ENCODE measurements at places on chromosomes 4 and X. TPM values are rescaled to one million over a fixed set of nuclear protein-coding genes. Genes with fewer than 3 reads are reported as not detected.

UGT2B15 gene
- not detected for total RNA-seq

NBDY gene
- 21.4 TPM for total RNA-seq

CLDN22 gene
- not detected for total RNA-seq

ASB9 gene
- 1.5 TPM for total RNA-seq

CHM gene
- total RNA-seq = 11.4 TPM

NPY1R gene
- 0.46 TPM for total RNA-seq

OTUD5 gene
- total RNA-seq = 19.8 TPM

RTL5 gene
- 2.4 TPM for total RNA-seq

RWDD4 gene
- total RNA-seq = 15.5 TPM

UGT2B11 gene
- total RNA-seq = not detected

FAM241A gene
- total RNA-seq = 8.8 TPM

SEC31A gene
- 85.6 TPM for total RNA-seq

TRIM75 gene
- total RNA-seq = not detected

C4orf50 gene
- total RNA-seq = not detected

PHOX2B gene
- not detected for total RNA-seq

SLC4A4 gene
- total RNA-seq = 20.3 TPM

MAGEA2B gene
- total RNA-seq = not detected

RBMX2 gene
- total RNA-seq = 9.9 TPM

ESX1 gene
- total RNA-seq = not detected

CCDC160 gene
- not detected for total RNA-seq

MAP7D3 gene
- total RNA-seq = 13.5 TPM

DAPP1 gene
- 0.73 TPM for total RNA-seq

PDGFC gene
- total RNA-seq = 12.6 TPM

IQSEC2 gene
- total RNA-seq = 11.6 TPM

CXCL5 gene
- total RNA-seq = 0.08 TPM

GUCY1B1 gene
- total RNA-seq = 32.6 TPM

SLC34A2 gene
- total RNA-seq = 0.08 TPM

SPATA18 gene
- 3.1 TPM for total RNA-seq

MTNR1A gene
- not detected for total RNA-seq

SOX3 gene
- total RNA-seq = not detected
